ENCODE measurements at places on chromosomes 5 and 9.
A peak's percentile ranks its signal among the peaks of the same experiment; 100 is the strongest.

GRCh38 chr5:157263496-157264090 lies 2.3 kb upstream of the CYFIP2 start:
- no peaks in the 10 kb centered on the region for H3K36me3 ChIP-seq
- H3K27ac ChIP-seq, result peak overlapping the region; percentile 66
- DNase-seq, result no peak
- peaks cover 12% of the 10 kb centered on the region for H3K27me3 ChIP-seq

- peaks cover 9% of the 10 kb centered on the region for H3K27me3 ChIP-seq
- H3K27ac ChIP-seq, result no peak overlapping the region
- H3K4me3 ChIP-seq, result no peak overlapping the region
- no peaks in the 10 kb centered on the region for H3K36me3 ChIP-seq
Observed at GRCh38 chr5:54643685-54644106, 126.1 kb downstream of the SNX18 start.

DNA sequence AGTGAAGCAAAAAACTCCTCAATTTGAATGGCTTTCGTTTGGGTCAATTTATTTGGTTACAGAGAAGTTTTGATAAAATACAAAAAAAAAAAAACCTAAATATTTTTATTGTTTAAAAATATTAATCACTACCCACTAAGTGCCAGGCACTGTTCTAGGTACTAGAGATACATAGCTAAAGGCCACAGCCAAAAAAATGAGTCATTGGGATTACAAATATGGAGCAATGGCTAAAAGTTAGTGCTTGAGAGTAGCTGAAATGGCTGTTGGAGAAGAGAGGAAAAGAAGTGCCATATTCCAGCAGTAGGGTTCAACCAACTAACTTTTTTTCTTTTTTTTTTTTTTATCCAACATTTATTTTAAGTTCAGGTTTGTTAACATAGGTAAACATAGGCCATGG lies 130.1 kb upstream of the PTGER4 start:
- H3K27me3 ChIP-seq, result no peaks in the 10 kb centered on the region
- no peak for DNase-seq
- no peak overlapping the region for H3K27ac ChIP-seq
- H3K4me1 ChIP-seq, result peaks cover 3% of the 10 kb centered on the region
- H3K4me3 ChIP-seq, result no peak overlapping the region
- no peaks in the 10 kb centered on the region for H3K36me3 ChIP-seq

DNA sequence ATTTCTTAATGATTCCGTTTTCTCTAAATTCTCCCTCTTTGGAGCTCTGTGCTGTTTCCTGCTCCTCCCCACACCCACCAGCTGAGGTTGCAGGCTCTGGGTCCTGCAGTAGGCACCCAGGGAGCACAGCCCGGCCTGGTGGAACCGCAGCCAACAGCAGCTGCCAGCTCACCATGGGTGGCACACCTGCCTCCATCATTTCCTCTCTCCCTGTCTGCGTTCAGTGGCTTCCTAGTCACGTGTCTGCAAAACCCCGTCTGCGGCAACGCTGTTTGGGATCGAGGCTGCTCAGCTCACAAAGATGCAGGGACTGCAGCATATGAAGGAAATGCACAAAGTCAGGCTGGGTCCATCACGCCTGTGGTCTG lies 367.8 kb downstream of the IRX2 start:
- H3K4me1 ChIP-seq, result no peaks in the 10 kb centered on the region
- H3K4me3 ChIP-seq, result no peak overlapping the region
- H3K27me3 ChIP-seq, result no peaks in the 10 kb centered on the region
- DNase-seq, result no peak

- no peak for DNase-seq
- no peak overlapping the region for H3K27ac ChIP-seq
- H3K36me3 ChIP-seq, result no peaks in the 10 kb centered on the region
Observed at GRCh38 chr9:82275258-82275927, 286.8 kb downstream of the SPATA31D1 start.

DNA sequence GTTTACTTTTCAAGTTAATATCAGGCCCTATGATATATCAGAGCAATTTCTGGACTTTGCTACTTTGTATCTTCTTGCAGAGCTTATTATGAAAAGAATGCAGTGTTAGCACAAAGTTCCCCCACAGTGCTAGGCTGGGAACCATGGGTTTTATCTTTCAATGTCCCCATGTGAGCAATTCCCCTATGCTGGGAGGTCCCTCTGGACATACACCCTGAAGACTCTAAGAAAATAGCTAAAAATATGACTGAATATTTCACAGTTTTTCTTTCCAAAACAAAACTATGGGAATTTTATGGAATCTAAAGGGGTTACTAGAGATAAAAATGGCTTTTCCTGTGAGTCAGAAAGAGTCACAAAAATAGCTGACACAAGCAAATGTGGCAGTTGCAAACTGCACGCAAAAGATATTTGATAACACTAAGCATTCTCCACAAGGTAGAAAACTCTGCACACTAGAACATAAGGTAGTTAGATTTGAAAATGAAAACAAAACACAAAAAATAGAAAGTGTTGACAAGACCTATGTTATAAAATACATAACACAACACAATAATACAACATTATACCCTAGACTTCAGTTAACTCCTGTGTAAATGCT lies 487.5 kb upstream of the GRIN3A start:
- no peak overlapping the region for H3K4me3 ChIP-seq
- H3K27ac ChIP-seq, result no peak overlapping the region
- H3K27me3 ChIP-seq, result peaks cover 1% of the 10 kb centered on the region
- no peaks in the 10 kb centered on the region for H3K36me3 ChIP-seq
- H3K4me1 ChIP-seq, result no peaks in the 10 kb centered on the region

- H3K36me3 ChIP-seq, result no peaks in the 10 kb centered on the region
- H3K4me1 ChIP-seq, result no peaks in the 10 kb centered on the region
- DNase-seq, result no peak
- no peak overlapping the region for H3K4me3 ChIP-seq
- no peak overlapping the region for H3K27ac ChIP-seq
Observed at GRCh38 chr9:14881006-14881405, 29.2 kb downstream of the FREM1 start.

- no peak overlapping the region for H3K27ac ChIP-seq
- H3K4me1 ChIP-seq, result no peaks in the 10 kb centered on the region
- H3K4me3 ChIP-seq, result no peak overlapping the region
- no peak for DNase-seq
- H3K27me3 ChIP-seq, result no peaks in the 10 kb centered on the region
Observed at GRCh38 chr9:79719989-79720388, 148.2 kb downstream of the TLE4 start.

DNA sequence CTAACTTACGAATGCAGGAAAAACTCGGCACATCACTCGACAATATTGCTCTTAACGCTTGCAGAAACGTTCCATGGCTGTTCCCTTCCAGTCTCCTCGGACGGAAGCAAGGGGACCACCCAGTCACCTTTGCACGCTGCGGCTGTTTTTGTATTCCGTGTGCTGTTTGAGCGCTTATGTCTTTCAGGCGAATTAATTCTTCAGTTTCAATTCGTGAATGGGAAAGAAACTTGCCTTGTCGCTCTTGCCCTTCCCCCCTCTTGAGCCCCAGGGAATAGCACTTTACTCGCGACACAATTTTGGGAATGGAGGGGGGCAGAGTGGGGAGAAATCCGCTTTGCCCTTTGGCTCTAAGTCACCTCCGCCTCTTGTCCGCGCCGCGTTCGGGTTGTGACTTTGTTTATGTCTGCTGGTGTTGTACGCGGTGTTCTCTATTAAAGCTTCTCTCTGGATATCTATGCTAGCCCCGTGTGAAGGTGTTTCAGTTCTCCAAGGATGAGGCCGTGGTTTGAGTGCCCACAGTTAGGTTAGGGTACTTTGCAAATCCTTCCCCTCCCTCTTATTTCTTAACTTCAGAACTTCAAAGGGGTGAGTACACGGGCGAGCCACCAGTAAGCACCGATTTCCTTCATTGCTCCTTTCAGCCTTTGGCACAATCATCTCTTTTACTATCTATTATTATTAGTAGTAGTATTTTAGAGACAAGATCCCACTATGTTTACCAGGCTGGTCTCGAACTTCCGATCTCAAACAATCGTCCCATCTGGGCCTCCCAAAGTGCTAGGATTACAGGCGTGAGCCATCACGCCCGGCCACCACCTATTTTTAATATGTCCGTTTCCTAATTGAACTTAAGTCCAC lies 2.7 kb downstream of the FOXB2 start:
- no peaks in the 10 kb centered on the region for H3K36me3 ChIP-seq
- peaks cover 7% of the 10 kb centered on the region for H3K4me1 ChIP-seq
- H3K27me3 ChIP-seq, result peaks cover 18% of the 10 kb centered on the region
- peak overlapping the region; percentile 14 for H3K4me3 ChIP-seq
- DNase-seq, result no peak
- no peak overlapping the region for H3K27ac ChIP-seq

DNA sequence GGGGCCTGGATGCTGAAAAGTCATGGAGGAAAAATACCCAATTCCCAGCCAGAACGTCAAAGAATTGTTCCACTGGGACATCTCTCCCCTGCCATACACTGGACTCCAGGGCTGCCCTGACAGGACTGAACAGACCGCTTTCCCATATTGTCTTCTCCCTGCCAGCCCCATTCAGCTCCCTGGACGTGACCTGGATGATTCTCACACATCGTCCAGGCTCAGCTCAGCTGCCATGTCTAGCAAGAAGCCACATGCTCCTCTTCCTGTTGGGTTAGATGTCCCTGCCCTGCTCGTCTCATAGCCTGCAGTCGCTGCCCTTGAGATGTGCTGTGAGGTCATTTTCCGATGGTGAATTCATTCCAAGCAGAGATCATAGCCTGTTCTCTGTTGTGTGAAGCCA lies 37.4 kb downstream of the FOXI1 start:
- H3K4me1 ChIP-seq, result no peaks in the 10 kb centered on the region
- H3K27ac ChIP-seq, result no peak overlapping the region
- DNase-seq, result no peak
- H3K4me3 ChIP-seq, result no peak overlapping the region
- peaks cover 6% of the 10 kb centered on the region for H3K27me3 ChIP-seq

- DNase-seq, result no peak
- H3K27ac ChIP-seq, result peak overlapping the region; percentile 13
- H3K4me3 ChIP-seq, result no peak overlapping the region
- H3K4me1 ChIP-seq, result peaks cover 52% of the 10 kb centered on the region
Observed at GRCh38 chr9:130766021-130766926, 68.8 kb upstream of the ABL1 start.

GRCh38 chr9:125049212-125050049 lies 93.9 kb downstream of the SCAI start:
- no peak for DNase-seq
- H3K27ac ChIP-seq, result no peak overlapping the region
- no peaks in the 10 kb centered on the region for H3K27me3 ChIP-seq
- H3K36me3 ChIP-seq, result peaks cover 12% of the 10 kb centered on the region
- no peaks in the 10 kb centered on the region for H3K4me1 ChIP-seq

DNA sequence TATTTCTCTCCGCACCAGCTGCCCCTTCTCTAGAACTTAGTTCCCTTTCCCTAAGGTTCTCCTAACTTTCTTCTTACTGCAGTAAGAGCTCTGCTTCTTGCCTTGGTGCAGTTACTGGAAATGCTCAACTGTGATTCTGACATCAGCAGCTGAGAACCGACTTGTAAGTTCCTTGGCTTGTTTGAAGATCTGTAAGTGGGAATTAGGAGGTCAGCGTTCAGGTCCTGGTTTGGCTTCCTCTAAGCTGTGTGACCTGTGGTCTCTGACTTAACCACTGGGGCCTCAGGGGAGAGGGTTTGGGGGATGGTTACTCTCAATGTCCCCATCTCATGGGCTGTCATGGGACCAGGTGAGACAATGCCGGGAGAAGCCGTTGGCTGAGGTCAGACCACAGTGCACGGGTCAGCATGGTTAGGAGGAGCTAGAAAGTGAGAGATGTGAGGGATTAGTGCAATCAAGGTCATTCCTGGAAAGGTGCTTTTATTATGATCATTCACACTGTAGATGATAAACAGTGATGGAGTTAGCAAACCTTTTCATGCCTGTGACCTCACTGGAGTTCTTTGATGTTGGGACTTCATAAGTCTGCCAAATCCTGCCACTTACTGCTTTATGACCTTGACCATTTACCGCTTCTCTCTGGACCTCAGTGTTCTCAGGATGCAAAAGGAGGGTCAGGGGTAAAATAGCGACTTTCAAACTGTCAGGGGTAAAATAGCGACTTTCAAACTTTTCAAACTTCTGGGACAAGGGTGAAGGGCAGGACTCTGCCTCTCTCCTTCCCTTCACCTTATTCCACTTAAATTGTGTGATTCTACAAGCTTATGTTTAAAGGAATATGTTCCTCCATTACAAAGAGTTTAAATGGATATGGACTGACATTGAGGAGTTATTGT lies 7.3 kb downstream of the PAPPA start:
- no peak overlapping the region for H3K27ac ChIP-seq
- no peak for DNase-seq
- H3K27me3 ChIP-seq, result peaks cover 13% of the 10 kb centered on the region
- H3K36me3 ChIP-seq, result no peaks in the 10 kb centered on the region
- no peak overlapping the region for H3K4me3 ChIP-seq

GRCh38 chr9:121763131-121763530 lies 111.7 kb downstream of the DAB2IP start:
- no peak overlapping the region for H3K4me3 ChIP-seq
- no peak overlapping the region for H3K27ac ChIP-seq
- no peaks in the 10 kb centered on the region for H3K36me3 ChIP-seq
- H3K27me3 ChIP-seq, result no peaks in the 10 kb centered on the region

DNA sequence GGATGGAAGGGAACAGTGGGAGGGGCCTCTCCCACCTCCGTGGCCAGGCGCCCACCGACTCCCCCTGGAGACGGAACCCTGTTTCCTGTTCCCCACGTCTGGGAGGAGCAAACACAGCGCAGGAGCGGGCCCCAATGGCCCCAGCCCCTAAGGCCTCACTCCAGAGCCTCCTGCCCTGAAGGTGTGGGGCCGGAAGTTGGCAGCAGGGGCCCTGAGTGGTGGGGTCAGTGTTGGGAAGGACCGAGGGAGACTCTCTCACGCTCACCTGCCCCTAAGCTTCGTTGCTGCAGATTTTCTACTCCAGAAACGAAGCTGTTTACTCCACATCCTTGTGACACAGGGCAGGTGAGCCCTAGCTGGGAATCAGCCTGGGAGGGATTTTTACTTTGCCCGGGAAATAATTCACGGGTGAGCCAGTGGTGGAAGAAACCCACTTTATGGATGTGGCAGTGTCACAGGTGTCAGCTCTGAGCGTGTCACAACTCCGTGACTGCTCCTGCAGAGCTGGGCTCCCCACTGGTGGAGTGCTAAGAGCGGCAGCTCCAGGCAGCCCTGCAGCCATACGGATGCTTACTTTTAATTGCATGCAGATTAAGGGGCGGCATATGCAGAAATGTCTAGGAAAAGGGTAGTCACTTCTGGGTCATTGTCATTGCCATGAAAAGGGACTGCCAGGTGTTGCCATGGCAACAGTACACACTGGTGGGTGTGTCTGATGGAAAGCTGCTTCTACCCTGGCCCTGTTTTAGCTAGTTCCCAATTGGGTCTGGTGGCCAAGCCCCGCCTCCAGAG lies 77.5 kb upstream of the OLFM1 start:
- no peak overlapping the region for H3K27ac ChIP-seq
- H3K27me3 ChIP-seq, result no peaks in the 10 kb centered on the region

GRCh38 chr5:174900240-174900865 lies 176.0 kb downstream of the MSX2 start:
- H3K27ac ChIP-seq, result no peak overlapping the region
- H3K4me3 ChIP-seq, result no peak overlapping the region
- no peaks in the 10 kb centered on the region for H3K4me1 ChIP-seq
- H3K36me3 ChIP-seq, result no peaks in the 10 kb centered on the region

- peaks cover 13% of the 10 kb centered on the region for H3K27me3 ChIP-seq
- DNase-seq, result no peak
- peaks cover 16% of the 10 kb centered on the region for H3K4me1 ChIP-seq
Observed at GRCh38 chr5:172745838-172746237, 25.2 kb downstream of the DUSP1 start.
